ENCODE measurements at places on chromosomes 3 and 15.

DNA sequence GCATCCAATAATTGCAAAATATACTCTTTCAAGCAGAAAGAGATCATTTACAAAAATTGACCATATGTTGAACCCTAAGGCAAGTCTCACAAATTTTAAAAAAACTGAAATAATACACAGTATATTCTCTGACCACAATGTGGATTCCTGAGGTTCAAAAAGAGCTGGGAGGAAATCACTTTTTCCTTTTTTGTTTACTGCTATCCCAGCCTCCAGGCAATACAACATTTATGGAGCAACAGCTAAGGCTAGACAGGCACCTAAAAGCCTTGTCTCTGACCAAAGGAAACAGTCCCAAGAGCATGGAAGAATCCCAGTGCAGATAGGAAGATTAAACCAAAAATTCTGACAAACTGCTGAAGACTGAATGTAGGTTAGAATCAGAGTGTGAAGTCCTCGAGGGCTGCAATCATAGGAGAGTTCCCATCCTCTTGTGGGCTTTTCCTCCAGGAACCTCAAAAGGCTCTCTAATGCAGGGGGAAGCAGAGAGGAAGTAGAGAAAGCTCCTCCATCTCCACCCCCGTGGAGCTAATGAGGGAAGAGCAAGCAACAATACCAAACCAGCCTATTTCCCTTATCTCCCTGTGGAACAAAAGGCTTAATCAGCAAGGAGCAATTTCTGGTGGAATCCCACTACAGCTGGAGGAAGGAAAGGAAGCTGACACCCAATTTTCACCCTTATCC, 57.0 kb downstream of the TMCC1 start:
- no peak for DNase-seq

DNA sequence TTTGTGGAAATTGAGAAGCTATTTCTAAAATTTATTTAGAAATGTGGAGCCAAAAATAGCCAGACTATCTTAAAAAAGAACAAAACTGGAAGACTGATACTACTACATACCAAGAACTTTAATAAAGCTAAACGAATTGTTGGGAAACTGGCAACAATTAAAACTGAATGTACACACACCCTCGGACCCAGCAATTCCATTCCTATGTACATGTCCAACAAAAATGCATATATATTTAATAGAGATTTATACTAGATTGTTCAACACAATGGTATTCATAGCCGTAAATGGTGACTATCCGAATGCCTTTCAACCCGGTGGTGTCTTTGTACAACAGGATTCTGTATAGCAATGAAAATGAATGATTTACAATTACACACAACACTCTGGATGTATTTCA, 136.5 kb upstream of the RASGRP1 start:
- no peak for DNase-seq

- no peak for DNase-seq
These were observed 442.8 kb upstream of the ARRDC4 start for GRCh38 chr15:97517737-97518136.

GRCh38 chr3:136979684-136980083, 21.9 kb downstream of the IL20RB start:
- no peak for DNase-seq
